ENCODE measurements at places on chromosomes 16 and 17. TPM values are rescaled to one million over a fixed set of nuclear protein-coding genes. Genes with fewer than 3 reads are reported as not detected.

The MILR1 gene
- total RNA-seq = 0.79 TPM

The ODAD4 gene
- total RNA-seq = 0.38 TPM

The KRT13 gene
- 31,409 TPM for total RNA-seq

The CRHR1 gene
- not detected for total RNA-seq

The ABCA6 gene
- 4.2 TPM for total RNA-seq

The TBC1D3K gene
- total RNA-seq = not detected

The ADAM11 gene
- total RNA-seq = not detected

The SLC16A11 gene
- total RNA-seq = 2.1 TPM

The EVI2B gene
- total RNA-seq = 1.7 TPM

The AANAT gene
- not detected for total RNA-seq

The KRTAP9-4 gene
- not detected for total RNA-seq

GRCh38 chr16:81888520-81889394, 109.7 kb downstream of the PLCG2 start:
- DNase-seq = no peak

- DNase-seq = no peak
Measured at GRCh38 chr17:4083187-4083586, 59.6 kb downstream of the ZZEF1 start.

GRCh38 chr17:31722251-31723056, 136.6 kb downstream of the COPRS start:
- no peak for DNase-seq

DNA sequence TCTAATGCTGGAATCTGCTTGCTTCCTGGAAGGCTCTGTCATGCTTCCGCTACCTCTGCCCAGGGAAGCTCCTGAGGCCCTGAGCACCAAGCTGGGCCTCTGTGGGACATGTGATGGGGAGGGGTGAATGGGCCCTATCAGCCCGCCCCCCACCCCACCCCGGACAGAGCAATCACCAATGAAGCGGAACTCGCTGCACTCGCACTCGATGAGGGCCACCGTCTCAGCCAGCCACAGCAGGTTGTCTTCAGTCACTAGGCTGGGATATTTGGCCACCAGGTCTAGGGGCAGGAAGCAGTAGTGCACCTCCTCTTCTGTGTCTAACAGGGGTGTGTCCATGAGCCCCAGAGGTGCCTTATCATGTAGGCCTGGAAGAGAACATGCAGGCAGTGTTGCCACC, 23.6 kb downstream of the KCTD19 start:
- no peak for DNase-seq

- DNase-seq = no peak
Measured at GRCh38 chr16:74605746-74606520, 981 bp downstream of the GLG1 start.

DNA sequence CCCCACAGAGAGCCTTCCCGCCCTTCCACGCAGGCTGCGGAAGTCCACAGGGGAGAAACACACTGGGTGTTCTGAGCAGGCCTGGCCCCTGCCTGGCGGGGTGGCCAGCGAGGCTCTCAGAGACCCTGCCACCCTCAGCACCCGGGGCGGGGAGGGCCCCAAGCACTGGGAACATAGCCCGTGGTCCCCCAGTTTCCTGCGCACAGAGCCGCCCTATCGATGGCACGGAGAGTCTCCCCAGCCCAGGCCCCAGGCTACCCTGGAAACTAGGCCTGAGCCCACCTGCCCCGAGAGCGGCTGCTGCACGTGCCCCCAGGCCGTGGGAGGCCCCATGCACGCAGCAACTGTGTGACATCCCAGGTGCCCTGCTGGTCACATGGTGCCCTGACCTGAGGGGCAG, 10.2 kb upstream of the CCDC154 start:
- no peak for DNase-seq

DNA sequence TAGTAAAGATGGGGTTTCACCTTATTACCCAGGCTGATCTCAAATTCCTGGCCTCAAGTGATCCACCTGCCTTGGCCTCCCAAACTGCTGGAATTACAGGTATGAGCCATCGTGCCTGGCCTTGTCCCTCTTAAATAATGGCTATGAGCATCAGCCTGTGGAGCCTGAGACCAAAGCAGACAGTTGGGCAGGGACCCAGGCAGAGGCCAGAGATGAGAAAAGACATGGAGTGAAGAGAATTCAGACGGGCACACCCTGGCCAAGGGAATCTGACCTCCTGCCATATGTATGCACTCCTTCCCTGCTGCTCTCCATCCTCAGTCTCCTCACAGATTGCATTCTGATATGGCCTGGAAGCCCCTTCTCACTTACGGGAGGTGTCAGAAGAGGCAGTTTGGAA, 98.4 kb upstream of the DNAH9 start:
- no peak for DNase-seq

- DNase-seq = no peak
Measured at GRCh38 chr17:4806456-4806776, 536 bp upstream of the PLD2 start.

GRCh38 chr16:86668136-86668910, 90.0 kb downstream of the FOXL1 start:
- DNase-seq = no peak

GRCh38 chr16:88510091-88510994, 57.3 kb downstream of the ZFPM1 start:
- no peak for DNase-seq

DNA sequence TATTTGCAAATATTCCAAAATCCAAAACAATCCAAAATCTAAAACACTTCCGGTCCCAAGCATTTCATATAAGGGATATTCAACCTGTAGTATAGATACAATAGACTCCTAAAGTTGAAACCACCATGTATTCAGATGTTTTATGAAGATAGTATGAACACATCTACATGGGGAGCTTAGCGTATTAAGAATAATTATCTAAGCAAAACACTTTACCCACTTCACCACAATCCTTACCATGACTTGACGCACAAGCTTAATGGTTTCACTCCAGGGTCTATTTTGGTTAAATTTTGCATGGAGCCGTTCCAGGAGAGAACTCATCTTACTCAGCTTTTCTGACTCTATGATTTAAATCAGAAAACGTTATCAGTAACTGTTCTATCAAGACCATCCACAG, 3.5 kb downstream of the MED1 start:
- no peak for DNase-seq

GRCh38 chr17:68621065-68621464, 19.9 kb upstream of the FAM20A start:
- DNase-seq = no peak

- no peak for DNase-seq
Measured at GRCh38 chr16:24135624-24136565, 120.2 kb upstream of the CACNG3 start.

- DNase-seq = no peak
Measured at GRCh38 chr17:62614142-62614541, 13.3 kb upstream of the MRC2 start.

DNA sequence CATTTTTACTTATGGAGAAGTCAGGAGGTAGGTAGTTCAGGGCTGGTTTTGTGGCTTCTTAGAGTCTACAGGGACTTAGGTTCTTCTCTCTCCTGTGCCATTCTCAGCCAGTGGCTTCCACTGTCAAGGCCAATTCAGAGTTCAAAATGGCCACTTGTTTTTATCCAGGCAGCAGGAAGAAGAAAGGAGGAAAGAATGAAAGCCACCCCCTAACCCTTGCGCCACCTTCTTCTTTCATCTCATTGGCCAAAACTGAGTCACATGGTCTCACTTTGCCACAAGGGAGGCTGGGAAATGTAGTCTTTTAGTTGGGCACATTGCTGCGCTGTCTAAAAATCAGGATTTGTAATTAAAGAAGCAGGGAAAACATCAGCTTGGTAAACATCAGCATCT, 60.8 kb upstream of the MED9 start:
- DNase-seq = no peak

GRCh38 chr17:6596081-6596480, 39.7 kb upstream of the PITPNM3 start:
- no peak for DNase-seq

GRCh38 chr16:70685061-70685937, 554 bp downstream of the MTSS2 start:
- no peak for DNase-seq

- DNase-seq = no peak
Measured at GRCh38 chr16:2250652-2251295, 613 bp downstream of the ECI1 start.

DNA sequence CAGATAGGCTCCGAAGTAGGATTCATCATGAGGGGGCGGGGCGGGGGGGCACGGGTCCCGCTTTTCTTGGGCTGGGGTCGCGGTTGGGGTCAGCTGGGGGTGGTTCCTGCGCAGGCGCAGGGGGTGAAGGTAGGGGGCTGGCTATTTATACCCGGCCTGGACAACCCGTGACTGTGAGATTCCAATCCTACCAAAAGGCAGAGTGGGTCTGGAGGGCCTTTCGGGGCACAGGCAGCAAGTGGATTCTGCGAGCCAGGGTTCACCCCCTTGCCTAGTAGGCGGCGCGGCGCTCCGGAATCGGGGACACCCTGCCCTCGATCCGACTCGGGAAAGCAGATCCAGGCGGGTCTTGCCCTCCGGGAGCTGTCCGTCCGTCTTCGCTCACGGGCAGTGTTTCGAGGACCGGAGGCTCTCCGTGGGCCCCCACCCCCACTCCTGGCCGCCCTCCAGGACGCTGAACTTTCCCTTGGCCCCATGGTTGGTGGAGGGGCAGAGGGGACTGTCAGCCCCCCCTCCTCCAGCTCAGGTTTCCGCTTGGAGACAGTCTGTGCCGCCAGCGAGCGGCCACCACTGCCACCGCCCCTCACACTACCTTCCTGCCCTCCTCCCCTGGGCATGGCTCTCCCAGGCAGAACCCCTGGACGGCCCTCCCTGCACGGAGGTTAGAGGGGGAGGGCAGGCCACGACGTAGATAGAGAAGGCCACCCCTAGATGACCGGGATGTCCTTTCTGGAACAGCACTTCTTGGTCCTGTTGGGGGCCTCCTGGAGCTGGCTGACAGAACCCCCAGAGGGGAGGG, 634 bp downstream of the SLC2A4 start:
- no peak for DNase-seq

GRCh38 chr17:10844621-10845387, 6.9 kb upstream of the PIRT start:
- no peak for DNase-seq

- DNase-seq = no peak
Measured at GRCh38 chr17:59526451-59526850, 39.0 kb upstream of the DHX40 start.

DNA sequence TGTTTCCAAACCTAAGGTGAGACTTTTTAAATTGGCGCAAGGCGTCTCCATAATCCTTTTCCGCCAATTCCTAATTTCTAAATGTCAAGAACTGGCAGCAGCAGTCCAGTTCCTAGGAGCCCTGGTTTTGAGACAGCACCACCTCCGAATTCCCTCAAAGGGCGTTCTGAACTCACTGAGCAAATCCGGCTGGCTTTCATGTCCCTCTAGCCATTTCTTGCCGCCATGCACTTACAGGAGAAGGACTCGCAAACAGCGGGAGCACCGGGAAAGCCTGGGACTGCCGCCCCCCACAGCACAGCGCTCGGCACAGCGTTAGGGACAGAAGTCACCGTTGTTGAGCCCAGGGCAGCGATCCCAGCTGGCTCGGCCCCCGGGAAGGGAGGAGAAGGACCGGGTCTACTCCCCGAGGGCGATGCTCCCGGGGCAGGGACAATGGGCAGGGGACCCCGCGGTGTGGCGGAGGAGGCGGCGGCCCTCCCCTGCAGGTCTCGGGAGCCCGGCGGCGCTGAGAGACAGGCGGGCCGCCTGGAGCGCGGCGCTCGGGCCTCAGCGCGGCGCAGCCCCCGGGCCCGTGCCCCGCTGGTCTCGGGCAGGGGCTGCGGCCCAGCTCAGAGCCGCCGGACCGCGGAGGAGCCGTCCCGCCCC, 545 bp downstream of the ARHGAP17 start:
- DNase-seq = no peak

DNA sequence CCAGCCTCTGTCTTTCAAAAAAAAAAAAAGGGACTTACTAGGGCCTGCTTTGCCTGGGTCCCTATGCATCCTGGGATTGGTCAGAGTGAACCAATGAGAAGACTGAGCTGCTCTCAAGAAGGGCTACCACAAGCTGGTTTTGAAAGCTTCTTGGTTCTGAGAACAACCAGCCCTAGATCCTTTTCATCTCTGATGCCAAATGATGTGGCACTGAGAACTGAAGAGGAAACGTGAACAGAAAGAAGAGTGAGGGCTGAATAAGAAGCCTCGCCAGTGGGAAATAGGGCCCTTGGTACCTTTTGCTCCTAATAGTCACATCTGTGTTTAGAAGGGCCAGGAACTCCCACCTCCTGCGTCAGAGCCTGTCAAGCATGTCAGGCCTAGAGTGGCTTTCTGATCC, 10.7 kb downstream of the TACO1 start:
- DNase-seq = no peak

GRCh38 chr17:50841949-50842354, 6.6 kb downstream of the WFIKKN2 start:
- DNase-seq = no peak

- no peak for DNase-seq
Measured at GRCh38 chr17:48269209-48269608, 160.8 kb downstream of the SKAP1 start.

- DNase-seq = no peak
Measured at GRCh38 chr17:45149037-45149668, 878 bp downstream of the HEXIM1 start.

- DNase-seq = no peak
Measured at GRCh38 chr17:65401561-65401960, 159.9 kb downstream of the AXIN2 start.

DNA sequence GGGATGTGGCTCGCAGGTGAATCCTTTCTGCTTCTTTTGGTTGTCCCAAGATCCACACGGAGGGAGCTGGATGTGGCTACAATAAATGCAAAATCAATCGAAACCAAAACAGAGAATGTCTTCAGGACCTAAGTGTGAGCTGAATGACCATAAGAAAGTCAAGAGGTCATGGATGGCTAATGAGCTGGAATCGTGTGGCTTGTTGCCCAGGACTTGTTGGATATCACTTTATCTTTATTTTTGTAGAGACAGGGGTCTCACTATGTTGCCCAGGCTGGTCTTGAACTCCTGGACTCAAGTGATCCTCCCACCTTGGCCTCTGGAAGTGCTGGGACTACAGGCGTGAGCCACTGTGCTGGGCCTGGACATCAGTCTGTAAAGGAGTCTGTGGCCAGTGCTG, 326.8 kb upstream of the N4BP1 start:
- no peak for DNase-seq

DNA sequence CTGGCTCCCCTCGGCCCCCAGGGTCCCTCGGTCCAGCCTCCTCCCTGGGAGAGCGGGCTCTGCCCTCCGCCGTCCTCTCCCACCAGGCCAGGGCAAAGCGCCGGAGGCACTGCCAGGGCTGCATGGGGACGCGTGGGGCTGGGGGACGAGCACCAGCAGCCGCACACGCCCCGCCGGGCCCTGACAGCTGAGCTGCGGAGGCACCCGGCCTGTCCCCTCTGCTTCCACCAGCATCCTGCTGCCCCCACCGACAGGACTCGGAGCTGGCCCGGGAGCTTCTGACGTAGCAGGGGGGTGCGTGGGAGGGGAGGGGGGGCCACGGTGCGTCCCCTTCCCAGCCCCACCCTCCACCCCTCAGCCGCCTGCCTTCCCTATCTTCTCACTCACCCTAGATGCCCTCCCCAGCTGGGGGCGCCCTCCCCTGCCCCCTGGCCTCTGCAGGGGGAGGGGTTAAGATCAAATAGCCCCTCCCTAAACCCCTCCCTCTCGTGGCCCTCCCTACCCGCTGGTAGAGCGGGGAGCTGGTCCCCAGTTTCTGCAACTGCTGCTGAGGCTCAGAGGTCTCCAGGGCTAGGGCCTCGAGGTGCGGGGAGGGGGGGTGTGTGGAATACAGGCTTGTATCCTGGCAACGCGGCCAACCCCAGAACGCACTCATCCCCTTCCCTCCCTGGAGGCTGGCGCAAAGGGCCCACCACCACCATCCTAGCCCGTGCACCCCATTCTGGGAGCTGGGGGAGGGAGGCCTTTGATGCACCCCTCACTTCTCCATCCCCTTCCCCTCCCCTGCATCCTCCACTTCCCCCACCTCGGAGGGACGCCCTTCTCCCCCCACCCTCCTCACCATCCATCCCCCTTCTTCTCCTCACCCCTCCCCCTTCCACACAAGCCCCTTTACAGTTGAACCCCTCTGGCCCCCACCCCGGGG, 1.0 kb downstream of the SRCIN1 start:
- DNase-seq = no peak
